GM23248 (cell line): ENCODE measurements at places on chromosomes 13 and 19.

GRCh38 chr13:58266271-58266670 is 634.7 kb downstream of the PCDH17 start:
- no peak for DNase-seq

DNA sequence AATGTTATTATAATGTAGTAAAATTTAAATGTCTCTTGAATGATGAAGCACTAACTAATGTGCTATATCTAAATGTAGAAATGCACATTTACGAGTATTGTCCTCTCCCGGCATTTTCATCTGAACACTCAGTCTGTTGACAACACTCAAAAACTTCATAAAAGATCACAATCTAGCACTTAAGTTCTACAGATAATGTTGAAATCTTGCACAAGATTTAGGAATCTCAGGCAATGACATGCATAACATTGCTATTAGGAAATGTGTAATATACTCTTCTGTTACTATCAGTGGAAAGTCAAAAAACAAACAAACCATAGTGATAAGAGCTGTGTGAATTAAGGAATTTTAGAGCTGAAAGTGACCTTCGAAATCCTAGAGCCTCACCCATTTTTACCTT is 37.5 kb upstream of the XPO4 start:
- DNase-seq, result peak; percentile 60

DNA sequence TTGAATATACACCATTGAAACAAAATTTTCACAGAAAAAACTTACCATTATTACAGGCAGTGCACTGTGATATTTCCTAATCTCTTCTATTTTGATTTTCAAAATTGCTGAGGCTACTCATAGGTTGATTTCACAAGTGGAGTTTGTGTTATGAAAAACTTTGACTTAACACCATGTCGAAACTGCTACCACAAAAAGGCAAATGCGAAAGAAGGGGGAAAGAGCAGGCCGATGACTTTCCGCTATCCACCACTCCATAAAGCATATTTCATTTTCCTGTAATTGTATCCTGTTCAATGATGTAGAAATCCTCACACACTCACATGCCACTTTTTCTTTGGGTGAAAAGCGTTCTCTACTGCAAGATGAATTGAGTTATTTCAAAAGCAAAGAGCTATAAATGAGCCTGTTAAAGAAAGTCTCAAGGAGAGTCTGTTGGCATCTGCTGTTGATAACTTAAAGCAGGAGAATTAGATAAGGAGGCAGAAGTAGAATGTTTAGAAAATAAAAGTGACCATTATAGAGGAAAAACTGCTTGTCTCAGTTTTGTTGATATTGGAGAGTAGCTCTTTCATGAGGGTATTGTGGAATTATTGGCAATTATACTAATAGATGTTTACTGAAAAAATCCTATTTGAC is 18.8 kb downstream of the KL start:
- no peak for DNase-seq

- no peak for DNase-seq
These were observed 6.6 kb upstream of the TPTE2 start for GRCh38 chr13:19567820-19568534.

DNA sequence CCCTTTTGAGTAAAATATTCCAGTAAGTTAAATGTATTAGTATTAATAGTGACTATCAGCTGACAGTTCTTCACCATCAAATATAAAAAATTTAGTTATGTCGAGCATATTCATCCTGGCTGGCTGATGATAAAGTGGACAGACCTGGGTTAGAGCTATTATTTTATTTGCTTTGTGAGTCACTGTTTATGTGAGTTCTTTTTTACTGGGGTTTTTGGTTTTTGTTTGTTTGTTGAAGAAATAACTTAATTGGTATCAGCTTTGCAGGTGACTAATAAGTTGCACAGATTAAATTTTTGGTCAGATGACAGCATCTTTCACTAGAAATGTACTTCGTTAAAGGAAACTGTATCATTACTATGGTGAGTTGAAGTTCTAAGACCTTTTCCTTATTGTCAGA is 224.7 kb downstream of the GGACT start:
- peak; percentile 57 for DNase-seq
